ENCODE measurements at places on chromosomes 3 and 15.
A peak's percentile ranks its signal among the peaks of the same experiment; 100 is the strongest.

DNA sequence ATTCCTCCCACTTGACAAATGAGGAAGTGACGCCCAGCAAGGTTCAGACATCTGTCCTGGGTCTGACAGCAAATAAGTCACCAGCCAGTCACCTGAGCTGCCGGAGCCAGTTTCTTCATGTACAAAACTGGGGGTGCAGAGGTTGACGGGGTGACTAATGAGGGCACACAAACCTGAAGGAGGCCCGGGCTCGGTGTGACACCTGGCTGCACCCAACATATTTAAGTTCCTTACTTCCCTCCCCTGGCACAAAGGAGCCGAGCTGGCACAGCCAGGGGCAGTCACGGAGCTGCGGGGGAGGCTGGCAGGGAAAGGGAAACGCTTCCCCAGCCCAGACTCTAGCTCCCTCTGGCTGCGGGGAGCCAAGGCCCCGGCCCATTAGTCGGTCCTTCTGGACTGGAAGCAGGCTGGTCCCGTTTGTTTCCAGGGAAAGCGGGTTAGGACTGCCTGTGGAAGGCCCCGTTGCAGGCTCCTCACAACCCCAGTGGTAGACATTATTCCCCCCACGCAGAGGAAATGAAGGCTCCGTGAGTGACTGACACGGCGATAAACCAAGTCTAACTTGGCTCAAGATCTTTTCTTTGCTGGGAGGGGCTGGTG lies 2.3 kb downstream of the FBXL22 start:
- peak; percentile 73 for DNase-seq

GRCh38 chr15:75161917-75162414 lies 39.7 kb upstream of the C15orf39 start:
- DNase-seq, result peak; percentile 36

DNA sequence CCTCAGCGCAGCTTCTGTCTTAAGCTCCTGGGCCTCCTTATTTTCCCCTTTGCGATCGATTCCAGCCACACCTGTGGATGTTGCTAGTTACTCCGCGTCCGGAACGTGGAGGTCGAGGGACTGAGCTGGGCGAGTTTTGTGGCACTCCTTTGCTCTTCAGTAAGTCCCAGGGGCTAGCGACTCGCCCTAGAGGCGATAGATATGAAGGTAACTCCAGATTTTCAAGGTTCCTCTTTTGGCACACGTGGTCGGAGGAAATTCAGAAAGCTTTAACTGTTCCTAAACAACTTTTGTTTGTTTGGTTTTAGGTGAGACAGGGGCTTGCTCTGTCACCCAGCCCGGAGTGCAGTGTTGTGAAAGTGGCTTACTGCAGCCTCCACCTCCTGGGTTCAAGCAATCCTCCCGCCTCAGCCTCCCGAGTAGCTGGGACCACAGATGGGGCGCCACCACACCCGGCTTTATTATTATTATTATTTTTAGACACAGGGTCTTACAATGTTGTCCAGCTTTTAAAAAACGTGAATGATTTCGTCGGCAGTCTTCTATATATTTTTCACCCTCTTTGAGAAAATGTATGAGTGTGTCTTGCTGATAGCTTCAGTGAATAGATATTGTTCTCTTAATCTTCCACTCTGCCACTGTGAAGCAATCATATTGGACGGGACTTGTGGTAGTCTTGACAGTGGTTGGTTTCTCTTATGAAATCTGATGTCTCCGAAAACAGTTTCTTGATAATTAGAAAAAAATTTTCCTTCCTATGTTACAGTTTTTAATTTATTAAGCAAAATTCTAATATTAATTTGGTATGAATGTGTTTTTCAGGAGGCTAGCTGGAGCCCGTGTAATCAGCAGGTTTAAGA lies 785 bp downstream of the MFSD1 start:
- DNase-seq, result no peak

- peak; percentile 79 for DNase-seq
Measured at GRCh38 chr3:10883478-10884234, 67.6 kb downstream of the SLC6A11 start.

- DNase-seq, result no peak
Measured at GRCh38 chr15:68407886-68408881, 23.8 kb downstream of the ITGA11 start.

DNA sequence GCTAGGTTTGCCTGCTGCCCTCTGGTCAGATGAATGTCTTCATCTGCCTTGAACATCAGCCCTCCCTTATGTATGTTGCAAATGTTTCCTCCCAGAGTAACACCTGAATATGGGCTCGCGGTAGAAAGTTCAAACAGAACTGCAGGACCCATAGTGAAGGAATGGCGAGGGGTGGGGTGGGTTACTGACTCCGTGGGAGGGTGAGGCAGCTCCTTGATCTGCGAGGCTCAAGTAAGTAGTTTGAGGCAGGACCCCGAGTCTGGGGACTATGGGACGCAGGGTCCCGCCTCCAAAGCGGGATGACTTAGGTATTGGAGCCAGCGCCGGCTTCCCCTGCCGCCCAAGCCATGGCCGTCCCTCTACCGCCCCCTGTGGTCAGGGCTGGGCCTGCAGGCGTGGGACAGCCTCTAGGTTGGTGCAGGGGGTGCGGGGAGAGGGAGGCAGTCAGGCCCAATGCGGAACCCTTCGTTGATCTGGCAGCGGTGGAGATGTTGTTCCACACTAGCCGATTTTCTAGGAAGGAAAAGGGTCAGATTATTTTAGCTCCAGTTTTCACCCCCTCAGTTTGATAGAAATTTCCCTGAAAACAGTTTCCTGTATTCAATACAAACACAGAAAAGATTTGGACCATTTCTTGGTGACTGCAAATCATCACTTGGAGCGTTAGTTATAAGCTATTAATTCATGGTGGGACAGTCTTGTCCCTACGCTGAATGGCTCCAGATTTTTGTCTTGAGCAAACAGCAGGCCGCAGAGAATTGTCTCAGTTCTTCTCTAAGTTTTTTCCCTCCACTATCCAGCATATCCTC lies 72.3 kb downstream of the CORO2B start:
- no peak for DNase-seq

DNA sequence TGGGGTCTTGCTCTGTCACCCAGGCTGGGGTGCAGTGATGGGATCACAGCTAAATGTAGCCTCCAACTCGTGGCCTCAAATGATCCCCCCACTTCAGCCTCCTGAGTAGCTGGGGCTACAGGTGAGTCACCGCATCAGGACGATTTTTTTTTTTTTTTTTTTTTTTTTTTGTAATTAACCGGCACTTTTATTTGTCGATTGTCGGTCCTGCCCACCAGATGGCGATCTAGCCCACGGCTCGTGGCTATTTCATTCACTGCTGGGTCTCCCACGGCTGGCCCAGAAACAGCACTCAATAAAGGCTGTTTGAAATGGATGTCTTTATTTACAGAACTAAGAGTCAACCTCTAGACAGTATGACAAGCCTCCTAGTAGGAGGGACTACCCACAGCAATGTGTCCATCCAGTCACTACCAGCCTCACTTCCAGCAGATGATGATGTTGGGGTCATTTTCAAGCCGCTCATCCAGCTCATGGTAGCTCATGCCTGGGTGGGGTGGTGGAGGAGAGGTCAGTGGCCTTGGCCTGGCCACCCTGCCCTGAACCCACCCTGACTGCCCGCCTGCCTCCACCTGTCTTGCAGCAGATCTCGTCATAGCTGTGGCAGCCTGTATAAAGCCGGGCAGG lies 1.8 kb upstream of the ZMYND10 start:
- DNase-seq, result peak; percentile 64

DNA sequence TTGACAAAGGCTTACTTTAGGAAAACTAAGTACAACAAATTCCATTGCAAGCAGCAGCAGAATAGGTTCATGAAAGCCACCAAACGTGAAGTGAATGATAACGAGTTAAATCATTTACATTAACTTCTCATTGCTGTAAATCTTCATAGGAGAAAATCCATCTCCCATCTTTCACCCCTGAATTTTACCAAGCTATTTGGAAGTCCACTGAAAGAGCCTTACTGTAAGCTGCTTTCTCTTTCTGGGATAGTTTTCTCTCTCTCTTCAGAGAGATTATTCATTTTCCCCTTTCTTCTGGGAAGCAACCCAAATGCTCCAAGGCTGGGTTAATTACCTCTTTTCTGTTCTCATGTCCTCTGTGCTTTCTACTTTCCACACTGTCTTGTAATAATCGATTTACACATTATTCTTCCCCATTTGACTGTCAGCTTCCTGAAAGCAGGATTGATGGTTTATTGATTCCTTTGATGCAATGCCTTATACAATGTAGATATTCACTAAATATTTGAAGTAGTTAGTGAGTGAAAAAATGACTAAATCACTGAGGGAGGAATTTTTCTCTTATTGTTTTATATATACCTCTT lies 914.3 kb upstream of the ARPP21 start:
- no peak for DNase-seq

DNA sequence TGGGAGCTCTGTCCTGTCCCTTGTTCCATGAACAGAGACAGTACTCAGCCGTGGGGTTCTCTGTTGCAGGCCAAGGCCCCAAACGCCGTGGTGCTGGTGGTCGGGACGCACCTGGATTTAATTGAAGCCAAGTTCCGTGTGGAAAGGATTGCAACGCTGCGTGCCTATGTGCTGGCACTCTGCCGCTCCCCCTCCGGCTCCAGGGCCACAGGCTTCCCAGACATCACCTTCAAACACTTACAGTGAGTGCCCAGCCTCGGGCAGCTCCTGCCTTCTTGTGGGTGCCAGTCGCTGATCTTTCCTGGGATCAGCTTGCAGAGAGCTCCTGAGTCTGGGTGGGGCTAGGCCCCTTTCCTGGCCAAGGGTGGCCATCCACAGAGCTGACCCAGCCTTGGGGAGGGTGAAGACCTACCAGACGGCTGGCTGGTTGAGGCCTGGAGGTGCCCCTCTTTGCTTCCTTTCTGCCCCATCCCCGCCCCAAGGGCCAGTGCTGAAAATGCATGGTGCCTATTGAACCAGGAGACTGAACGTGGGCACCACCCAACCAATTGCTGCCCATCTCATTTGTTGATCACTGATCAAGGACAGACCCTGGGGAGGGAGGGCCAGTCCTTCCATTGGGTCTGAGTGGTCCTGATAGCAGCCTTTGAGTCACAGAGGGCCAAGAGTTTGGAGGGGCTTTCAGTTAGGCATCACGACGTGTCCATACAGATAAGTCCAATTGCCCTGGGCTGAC lies 106.9 kb downstream of the LRRK1 start:
- DNase-seq, result no peak

GRCh38 chr3:181276358-181276896 lies 286.9 kb upstream of the DNAJC19 start:
- no peak for DNase-seq

- DNase-seq, result peak; percentile 37
Measured at GRCh38 chr3:192772240-192772894, 45.0 kb upstream of the FGF12 start.

- DNase-seq, result peak; percentile 95
Measured at GRCh38 chr15:78715930-78716329, 74.9 kb upstream of the CHRNB4 start.

DNA sequence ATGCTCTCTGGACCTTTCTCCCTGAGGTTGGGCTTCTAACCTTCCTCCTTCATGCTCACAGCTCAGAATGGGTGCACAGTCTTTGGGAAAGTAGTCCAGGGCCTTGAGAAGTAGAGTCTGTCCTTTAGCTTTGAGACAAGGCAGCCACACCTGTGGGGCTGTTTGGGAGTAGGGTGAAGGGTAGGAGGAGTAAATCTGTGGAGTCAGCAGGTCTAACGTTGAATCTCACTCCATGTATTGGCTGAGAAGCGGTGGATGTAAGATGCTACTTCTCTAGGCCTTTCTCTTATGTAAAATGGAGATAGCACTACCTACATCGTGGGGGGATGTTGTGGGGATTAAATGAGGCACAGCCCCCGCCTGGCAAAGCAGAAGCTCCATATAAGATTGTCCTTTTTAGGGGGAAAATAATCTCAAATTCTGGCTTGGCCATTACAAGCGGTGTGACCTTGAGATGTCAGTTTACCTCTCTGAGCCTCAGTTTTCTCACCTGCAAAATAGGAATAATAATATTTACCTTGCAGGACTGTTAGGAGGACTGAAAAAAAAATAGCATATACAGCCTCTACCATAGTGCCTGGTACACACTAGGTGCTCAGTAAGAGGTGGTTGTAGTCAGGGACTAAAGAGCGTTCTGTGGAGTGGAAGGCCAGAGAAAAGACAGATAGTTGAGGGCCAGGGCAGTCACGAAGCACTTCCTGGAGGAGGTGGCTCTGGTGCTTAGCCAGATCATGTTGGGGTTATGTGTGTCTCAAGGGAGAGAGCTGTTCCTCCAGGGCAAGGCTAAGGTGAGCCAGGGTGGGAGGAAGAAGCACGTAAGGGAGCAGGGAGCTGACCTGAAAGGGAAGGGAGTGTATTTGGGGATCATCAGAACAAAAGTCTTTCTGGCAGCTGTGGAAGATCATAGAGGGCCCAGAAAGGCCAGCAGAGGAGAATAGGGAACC lies 82.8 kb upstream of the MRPS22 start:
- DNase-seq, result no peak

- no peak for DNase-seq
Measured at GRCh38 chr3:8638994-8639658, 5.5 kb downstream of the SSUH2 start.

DNA sequence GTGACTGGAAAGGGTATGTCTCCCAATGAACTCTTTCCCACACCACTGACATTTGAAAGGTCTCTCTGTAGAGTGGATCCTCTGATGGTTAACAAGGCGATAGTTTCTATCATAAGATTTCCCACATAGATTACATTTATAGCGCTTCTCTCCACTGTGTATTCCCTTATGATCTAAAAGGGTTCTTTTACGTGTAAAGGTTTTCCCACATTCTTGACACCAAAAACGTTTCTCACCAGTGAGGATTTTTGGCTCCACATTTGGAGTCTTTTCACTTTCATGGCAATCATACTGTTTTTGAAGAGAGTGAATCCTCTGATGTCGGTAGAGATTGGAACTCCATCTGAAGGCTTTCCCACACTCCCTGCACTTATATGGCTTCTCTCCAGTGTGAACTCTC lies 30.5 kb downstream of the ZNF445 start:
- no peak for DNase-seq

- peak; percentile 95 for DNase-seq
Measured at GRCh38 chr3:168981396-168981795, 682.1 kb downstream of the MECOM start.

- no peak for DNase-seq
Measured at GRCh38 chr3:144556392-144556791, 584.8 kb downstream of the DIPK2A start.

GRCh38 chr3:140942221-140943104 lies 827 bp downstream of the SLC25A36 start:
- DNase-seq, result peak; percentile 41

- DNase-seq, result no peak
Measured at GRCh38 chr15:96331144-96331944, 844 bp downstream of the NR2F2 start.

DNA sequence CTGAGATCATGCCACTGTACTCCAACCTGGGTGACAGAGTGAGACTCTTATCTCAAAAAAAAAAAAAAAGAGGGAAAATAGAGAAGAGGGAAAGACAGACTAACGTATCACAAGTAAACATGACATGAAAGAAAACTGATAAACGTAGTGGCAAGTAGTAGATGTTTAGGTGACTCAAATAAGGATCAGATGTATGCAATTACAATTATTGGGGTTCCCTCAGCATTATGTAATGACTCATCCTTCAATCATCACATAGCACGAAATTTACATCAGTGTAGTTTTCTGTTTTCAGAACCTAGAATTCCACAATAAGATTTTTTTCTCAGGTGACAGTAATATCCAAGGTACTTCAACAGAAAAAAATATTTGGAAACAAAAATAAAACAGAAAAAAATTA lies 46.6 kb downstream of the DPP8 start:
- DNase-seq, result no peak
